Bronchial epithelial cell (primary cell): ENCODE measurements at places on chromosomes 11 and 22.

- DNase-seq, result no peak
Measured at GRCh38 chr22:36724836-36725235, 21.3 kb upstream of the CACNG2 start.

DNA sequence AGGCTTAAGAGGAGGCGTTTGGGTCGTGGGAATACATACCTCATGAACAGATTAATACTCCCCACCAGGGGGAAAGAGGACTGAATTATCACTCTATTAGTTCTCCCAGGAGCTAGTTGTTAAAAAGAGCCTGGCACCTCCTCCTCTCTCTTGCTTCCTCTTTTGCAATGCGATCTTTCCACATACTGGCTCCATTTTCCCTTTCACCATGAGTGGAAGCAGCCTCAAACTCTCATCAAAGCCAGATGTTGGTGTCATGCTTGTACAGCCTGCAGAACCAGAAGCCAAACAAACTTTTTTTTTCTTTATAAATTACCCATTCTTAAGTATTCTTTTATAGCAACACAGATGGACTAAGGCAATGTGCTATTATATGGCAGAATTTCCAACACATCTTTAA, 258.5 kb downstream of the FAM76B start:
- no peak for DNase-seq

DNA sequence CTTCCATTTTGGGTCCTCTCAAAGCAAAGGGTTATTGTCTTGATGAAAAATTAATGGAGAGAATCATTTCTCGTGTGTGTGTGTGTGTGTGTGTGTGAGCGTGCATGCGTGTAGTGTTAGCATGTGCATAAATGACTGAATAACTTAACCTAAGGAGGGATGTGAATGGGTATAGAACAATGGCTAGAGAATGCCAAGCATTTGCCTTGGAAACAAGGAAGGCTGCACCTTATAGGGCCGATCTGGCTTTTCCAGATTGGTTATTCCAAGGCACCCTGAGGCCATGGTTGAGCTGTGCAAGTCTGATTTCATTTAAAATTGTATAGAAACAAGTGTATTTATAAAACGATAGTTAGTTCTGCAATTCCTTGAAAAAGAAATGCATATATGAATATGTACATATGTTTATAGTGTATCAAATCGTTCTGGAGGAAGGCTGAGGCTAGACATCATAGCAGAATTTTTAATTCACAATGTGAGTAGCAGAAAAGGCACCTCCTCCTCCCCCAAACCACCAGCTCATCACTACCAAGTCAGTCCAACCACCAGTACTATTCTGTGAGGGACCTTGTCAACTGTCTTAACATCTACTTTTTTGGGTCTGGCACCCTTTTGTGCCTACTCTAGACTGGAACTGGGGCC, 322.7 kb upstream of the ISX start:
- no peak for DNase-seq

GRCh38 chr11:61598886-61599868, 18.3 kb upstream of the SYT7 start:
- peak; percentile 69 for DNase-seq
